Stomach (tissue), 19 donors: ENCODE measurements at places on chromosomes 1 and 21.
A peak's percentile ranks its signal among the peaks of the same experiment; 100 is the strongest.

DNA sequence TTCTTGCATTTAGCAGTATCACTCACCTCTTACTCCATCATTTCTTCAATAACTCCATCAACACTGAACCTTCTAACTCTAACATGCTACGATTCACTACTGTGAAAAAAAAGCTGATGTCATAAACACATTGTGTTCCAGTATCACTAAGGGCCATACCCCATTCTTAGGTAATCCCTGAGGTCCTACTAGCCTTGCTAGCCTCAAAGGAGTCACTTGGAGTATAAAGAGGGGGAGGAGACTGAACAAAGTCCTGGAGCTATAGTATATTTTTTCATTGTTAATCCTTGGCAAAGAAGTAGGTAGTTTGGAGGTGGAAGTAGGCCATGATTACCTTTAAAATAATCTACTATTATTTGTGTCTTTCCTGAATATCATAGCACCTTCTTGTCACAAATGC, at the start of gene SLC44A5:
SLC44A5 (minus strand) TSS at position 101 of the 400 bp plus-strand sequence. CDS start 69,667 bp downstream, outside the sequence.
- peaks cover 17% of the 10 kb centered on the region for H3K4me1 ChIP-seq
- H3K27me3 ChIP-seq: no peaks in the 10 kb centered on the region
- no peak within 1 kb of the TSS for H3K27ac ChIP-seq
- DNase-seq: no peak
- no peaks in the 10 kb centered on the region for H3K36me3 ChIP-seq
- no peak within 1 kb of the TSS for H3K4me3 ChIP-seq

DNA sequence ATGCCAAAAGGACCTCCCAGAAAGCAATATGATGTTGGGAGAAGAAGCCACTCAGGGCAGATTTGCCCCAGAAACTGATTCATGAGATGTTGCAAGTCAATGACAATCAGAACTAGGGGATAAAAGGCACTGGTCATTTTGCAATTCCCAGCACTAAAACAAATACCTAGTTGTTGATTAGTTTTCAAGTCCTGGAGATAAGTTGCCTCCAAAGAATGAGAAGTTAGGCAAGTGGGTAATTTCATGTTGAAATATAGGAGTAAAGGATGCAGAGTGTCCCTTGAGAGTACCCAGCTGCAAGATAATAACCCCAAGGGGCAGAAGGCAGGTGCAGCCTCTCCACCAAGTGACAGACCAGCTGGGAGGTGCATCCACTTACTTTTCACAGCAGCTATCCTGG, 363.6 kb downstream of the PBX1 start:
- no peaks in the 10 kb centered on the region for H3K4me1 ChIP-seq
- no peaks in the 10 kb centered on the region for H3K27me3 ChIP-seq
- H3K4me3 ChIP-seq: no peak overlapping the region
- H3K27ac ChIP-seq: no peak overlapping the region

DNA sequence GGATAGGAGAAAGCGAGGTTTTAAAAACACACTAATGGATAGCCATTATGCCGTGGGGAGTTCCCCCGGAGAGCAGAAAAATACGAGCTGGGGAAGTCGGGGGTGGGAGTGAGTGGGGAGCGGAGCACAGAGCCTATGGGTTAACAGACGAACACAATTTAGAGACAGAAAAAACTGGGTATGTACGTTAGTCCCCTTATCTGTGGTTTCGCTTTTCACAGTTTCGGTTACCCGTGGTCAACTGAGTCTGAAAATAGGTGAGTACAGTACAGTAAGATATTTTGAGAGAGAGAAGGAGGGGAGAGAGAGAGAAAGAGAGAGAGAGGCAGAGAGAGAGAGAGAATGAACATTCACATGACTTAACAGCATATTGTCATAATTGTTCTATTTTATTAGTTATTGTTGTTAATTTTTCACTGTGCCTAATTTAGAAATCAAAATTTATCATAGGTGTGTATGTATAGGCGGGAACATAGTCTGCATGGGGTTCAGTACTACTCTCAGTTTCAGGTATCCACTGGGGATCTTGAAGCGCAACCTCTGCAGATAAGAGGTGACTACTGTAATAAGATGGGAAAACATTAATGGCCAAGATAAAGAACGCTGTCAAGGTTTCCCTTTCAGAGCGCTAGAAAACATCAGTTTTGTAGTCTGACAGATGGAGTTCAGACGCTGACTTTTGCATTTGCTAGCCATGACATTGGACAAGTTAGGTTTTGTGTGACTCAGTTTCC, 125.6 kb upstream of the LMO4 start:
- DNase-seq: no peak
- H3K4me3 ChIP-seq: no peak overlapping the region
- no peaks in the 10 kb centered on the region for H3K27me3 ChIP-seq
- H3K36me3 ChIP-seq: no peaks in the 10 kb centered on the region
- H3K4me1 ChIP-seq: no peaks in the 10 kb centered on the region
- no peak overlapping the region for H3K27ac ChIP-seq

DNA sequence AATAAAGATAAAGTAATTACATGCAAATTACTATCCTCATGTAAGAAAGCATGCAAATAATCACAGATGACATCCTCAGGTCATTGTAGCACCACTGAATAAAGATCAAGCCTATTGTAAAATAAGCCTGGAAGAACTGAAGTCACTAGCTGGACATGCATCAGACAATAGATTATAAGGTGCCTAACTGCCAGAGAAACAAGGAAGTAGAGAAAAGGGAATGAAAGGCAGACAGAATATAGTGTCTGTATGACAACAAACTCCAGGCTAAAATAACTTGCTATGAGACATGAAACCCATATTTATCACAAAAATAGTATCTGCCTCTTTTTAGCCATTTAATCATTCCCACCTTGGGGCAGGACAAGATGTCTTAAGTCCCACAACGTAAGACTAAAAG, 108.7 kb downstream of the ENAH start:
- H3K4me3 ChIP-seq: no peak overlapping the region
- no peaks in the 10 kb centered on the region for H3K27me3 ChIP-seq
- peaks cover 29% of the 10 kb centered on the region for H3K4me1 ChIP-seq
- H3K27ac ChIP-seq: no peak overlapping the region
- DNase-seq: no peak

DNA sequence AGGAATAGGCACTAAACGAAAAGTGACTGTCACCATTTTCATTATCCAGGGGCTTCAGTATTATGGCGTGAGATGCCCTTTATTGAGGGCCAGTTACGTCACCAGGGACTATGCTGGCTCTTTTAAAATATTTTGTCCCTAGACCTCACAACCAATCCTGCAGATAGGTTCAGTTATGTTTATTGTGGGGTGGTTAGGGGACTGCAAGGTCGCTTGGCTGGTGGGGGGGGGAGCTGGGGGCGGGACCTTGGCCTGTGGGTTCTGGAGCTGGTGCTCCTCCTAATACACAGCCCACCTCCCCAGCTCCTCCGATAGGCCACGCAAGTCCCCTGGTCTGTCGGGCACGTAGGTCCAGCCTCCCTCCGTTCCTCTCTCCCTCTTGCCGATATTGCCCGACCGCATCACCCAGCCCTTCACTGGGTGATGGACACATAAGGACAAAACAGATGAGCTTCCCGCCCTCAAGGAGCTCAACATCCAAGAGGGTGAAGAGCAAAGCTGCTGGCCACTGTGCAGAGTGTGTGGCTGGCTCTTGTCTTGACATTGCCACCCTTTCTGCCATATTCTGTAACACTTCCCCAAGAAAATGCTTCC, 271.8 kb downstream of the MATN1 start:
- peaks cover 15% of the 10 kb centered on the region for H3K27me3 ChIP-seq
- no peak for DNase-seq
- no peak overlapping the region for H3K27ac ChIP-seq
- H3K4me3 ChIP-seq: no peak overlapping the region
- H3K4me1 ChIP-seq: no peaks in the 10 kb centered on the region
- no peaks in the 10 kb centered on the region for H3K36me3 ChIP-seq

- H3K4me1 ChIP-seq: no peaks in the 10 kb centered on the region
- H3K36me3 ChIP-seq: no peaks in the 10 kb centered on the region
- H3K27me3 ChIP-seq: peaks cover 45% of the 10 kb centered on the region
- peak overlapping the region; percentile 25 for H3K4me3 ChIP-seq
- no peak overlapping the region for H3K27ac ChIP-seq
- DNase-seq: peak; percentile 71
These were observed 7.3 kb downstream of the GNG4 start for GRCh38 chr1:235642011-235642942.

DNA sequence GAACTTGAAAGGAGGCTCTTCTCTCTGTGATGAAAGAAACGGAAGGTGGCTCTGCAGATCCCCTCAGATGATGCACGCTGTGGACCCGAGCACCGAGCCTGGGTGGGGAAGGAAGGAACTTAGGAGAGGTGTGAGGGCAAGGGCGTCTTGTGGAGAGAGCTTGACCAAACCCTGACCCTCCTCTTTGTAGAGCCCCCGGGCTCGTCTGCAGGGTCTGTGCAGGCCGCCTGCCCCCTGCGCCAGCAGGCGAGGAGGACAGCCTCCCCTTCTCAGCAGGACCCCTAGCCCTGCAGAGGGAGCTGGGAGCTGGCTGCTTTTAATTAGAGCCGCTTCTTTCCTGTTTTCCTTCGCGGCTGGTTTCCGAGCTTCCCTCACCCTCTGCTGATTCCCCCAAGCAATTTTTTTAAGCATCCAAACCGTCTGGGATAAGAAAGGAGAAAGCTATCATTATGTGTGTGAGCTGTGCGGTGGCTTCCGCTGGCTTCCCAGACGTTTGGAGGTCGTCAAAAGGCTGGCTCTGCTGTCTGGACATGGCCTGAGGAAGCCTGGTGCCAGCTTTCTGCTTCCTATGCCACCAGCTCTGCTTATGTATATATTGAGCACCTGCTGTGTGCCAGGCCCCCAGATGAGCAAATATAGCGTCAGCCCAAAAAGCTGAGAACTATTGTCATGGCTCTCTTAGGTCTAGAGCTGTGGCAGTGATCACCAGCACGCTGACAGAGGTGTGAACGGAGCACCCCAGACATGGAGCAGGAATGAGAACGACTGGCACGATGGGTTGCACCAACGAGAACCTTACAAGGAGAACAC, 160.2 kb upstream of the IRF2BP2 start:
- H3K4me3 ChIP-seq: no peak overlapping the region
- DNase-seq: no peak
- H3K4me1 ChIP-seq: peaks cover 23% of the 10 kb centered on the region

- peak; percentile 22 for DNase-seq
- peaks cover 3% of the 10 kb centered on the region for H3K4me1 ChIP-seq
- no peaks in the 10 kb centered on the region for H3K36me3 ChIP-seq
- no peaks in the 10 kb centered on the region for H3K27me3 ChIP-seq
- no peak overlapping the region for H3K4me3 ChIP-seq
These were observed 40.2 kb upstream of the SIPA1L2 start for GRCh38 chr1:232669981-232670747.

- peaks cover 12% of the 10 kb centered on the region for H3K4me1 ChIP-seq
- H3K27me3 ChIP-seq: peaks cover 41% of the 10 kb centered on the region
- H3K36me3 ChIP-seq: no peaks in the 10 kb centered on the region
- DNase-seq: no peak
- no peak overlapping the region for H3K4me3 ChIP-seq
These were observed 37.6 kb downstream of the CRYAA start for GRCh38 chr21:43206231-43207042.

- no peak for DNase-seq
- no peak overlapping the region for H3K27ac ChIP-seq
- no peaks in the 10 kb centered on the region for H3K4me1 ChIP-seq
- no peaks in the 10 kb centered on the region for H3K36me3 ChIP-seq
These were observed 44.5 kb downstream of the LRRC38 start for GRCh38 chr1:13469343-13469742.

DNA sequence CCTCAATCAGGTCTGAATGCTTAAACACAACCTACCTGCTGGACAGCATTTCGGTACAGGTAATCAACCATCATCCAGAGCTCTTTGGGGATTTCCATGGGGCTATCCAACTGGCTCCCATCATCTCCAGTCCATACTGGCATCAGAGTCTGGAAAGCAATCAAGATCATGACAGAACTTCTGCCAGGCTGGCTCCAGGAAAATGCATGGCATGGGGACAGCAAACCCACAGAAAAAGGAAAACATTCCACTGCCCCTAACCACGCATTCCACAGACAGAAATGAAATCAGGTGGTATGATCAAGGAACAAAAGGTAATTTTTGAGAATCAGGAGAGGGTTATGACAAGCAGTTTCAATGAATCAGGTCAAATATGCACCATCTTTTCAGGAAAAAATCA, 9.1 kb upstream of the MTF1 start:
- no peak overlapping the region for H3K27ac ChIP-seq
- H3K4me1 ChIP-seq: no peaks in the 10 kb centered on the region
- no peak for DNase-seq

DNA sequence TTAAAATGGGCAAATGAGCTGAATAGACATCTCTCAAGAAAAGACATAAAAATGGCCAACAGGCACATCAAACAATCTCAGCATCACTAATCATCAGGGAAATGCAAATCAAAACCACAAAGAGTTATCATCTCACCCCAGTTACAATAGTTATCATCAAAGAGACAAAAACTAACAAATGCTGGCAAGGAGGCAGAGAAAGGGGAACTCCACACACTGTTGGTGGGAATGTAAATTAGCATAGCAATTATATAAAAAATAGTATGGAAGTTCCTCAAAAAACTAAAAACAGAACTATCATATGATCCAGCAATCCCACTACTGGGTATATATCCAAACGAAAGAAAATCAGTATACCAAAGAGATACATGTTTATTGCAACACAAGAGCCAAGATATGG, 68.7 kb downstream of the DENND1B start:
- DNase-seq: no peak
- no peaks in the 10 kb centered on the region for H3K4me1 ChIP-seq
- no peaks in the 10 kb centered on the region for H3K27me3 ChIP-seq
- H3K36me3 ChIP-seq: no peaks in the 10 kb centered on the region
- no peak overlapping the region for H3K4me3 ChIP-seq

GRCh38 chr1:6103854-6104530, 58.3 kb downstream of the KCNAB2 start:
- no peak overlapping the region for H3K4me3 ChIP-seq
- no peaks in the 10 kb centered on the region for H3K4me1 ChIP-seq
- H3K36me3 ChIP-seq: peaks cover 7% of the 10 kb centered on the region
- H3K27ac ChIP-seq: no peak overlapping the region

DNA sequence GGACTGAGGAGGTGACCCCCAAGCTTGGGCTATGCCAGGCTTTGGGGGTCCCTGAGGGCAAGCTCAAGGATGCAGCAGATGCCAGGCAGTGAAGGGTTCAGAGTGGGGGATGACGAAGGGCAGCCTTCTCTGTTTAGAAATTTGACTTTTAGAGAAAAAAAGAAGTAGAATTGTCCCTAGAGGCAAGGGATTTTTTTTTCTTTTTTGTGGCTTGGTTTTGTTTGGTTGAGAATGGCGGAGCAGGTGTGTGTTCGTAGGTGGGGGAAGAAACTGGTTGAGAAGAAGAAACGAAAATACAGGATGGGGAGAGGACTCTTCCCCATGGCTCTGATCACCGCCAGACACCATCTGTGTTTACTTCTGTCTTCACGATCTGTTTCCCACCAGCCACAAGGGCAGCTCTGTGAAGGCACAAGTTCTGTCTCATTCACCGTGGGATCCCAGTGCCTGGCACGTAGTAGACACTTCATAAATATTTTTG, 8.2 kb downstream of the PLA2G5 start:
- DNase-seq: no peak
- H3K27me3 ChIP-seq: peaks cover 10% of the 10 kb centered on the region
- H3K4me3 ChIP-seq: no peak overlapping the region
- peaks cover 15% of the 10 kb centered on the region for H3K4me1 ChIP-seq
- no peaks in the 10 kb centered on the region for H3K36me3 ChIP-seq
- H3K27ac ChIP-seq: no peak overlapping the region

- no peaks in the 10 kb centered on the region for H3K36me3 ChIP-seq
- H3K27me3 ChIP-seq: no peaks in the 10 kb centered on the region
- H3K4me3 ChIP-seq: no peak overlapping the region
- no peak for DNase-seq
These were observed 690.5 kb upstream of the NR5A2 start for GRCh38 chr1:199336745-199337640.

GRCh38 chr1:178300352-178300699, 196.4 kb downstream of the CLEC20A start:
- H3K4me3 ChIP-seq: no peak overlapping the region
- H3K27ac ChIP-seq: peak overlapping the region; percentile 22
- H3K4me1 ChIP-seq: peaks cover 5% of the 10 kb centered on the region
